BJ (cell line): ENCODE measurements at places on chromosomes 5 and 9. TPM values are rescaled to one million over a fixed set of nuclear protein-coding genes. Genes with fewer than 3 reads are reported as not detected.

- no peak for DNase-seq
These were observed 1.6 kb downstream of the PDGFRB start for GRCh38 chr5:150153957-150154617.

- no peak for DNase-seq
These were observed 4.6 kb upstream of the SLC25A48 start for GRCh38 chr5:135829681-135830383.

DNA sequence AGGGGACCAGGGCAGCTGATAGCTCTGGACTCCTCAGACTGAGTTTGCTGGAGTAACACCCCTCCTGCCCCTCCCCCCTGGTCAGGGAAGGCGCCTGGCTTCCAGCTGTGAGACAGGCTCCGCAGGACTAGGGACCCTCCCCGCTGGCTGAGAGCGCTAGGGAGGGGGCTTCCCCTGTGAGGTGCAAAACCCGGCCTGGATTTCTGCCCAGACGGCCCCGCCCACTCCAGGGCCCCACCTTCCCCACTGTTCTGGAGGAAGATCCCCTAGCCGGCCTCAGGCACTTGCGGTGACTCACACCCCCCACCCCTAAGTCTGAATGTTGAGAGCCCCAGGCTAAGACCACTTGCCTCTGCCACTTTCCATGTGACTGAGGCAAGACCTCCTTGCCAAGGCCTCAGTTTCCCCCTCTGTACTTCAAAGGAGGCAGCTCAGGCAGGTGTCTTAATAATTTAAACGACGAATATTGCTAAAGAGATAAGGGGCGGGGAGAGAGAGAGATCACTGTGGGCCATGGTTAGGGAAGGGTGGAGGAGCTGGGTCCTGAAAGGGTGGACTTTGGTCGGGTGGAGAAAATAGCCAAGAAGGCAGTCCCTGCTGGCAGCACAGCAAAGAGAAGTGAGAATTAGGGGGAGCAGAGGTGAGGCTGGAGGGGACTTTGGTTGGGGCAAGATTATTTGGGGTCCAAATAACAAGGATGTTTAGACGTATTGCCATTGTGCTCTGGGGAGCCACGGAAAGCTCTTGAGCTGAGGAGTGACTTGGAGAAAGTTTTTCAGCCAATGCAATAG is 1.0 kb upstream of the DAB2IP start:
- no peak for DNase-seq

DNA sequence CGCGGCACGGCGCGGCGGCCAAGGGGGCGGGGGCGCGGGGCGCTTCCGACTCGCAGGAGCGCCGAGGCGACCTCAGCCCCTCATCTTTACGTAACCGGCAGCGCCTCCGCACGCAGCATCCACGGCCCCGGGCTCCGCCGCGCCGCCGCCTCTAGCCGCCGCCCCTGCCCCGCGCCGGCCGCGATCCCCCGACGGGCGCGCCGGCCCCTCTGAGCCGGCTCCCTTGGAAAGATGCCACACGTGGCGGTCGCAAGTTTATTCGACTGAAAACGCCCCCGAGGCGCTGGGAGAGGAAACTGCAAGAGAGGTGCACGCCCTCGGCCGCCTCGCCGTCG is 1.0 kb downstream of the KLF9 start:
- DNase-seq: no peak

GRCh38 chr5:175392236-175392635 is 51.7 kb downstream of the DRD1 start:
- DNase-seq: no peak

GRCh38 chr5:92484484-92484883 is 1096.5 kb downstream of the NR2F1-AS1 start:
- DNase-seq: no peak

DNA sequence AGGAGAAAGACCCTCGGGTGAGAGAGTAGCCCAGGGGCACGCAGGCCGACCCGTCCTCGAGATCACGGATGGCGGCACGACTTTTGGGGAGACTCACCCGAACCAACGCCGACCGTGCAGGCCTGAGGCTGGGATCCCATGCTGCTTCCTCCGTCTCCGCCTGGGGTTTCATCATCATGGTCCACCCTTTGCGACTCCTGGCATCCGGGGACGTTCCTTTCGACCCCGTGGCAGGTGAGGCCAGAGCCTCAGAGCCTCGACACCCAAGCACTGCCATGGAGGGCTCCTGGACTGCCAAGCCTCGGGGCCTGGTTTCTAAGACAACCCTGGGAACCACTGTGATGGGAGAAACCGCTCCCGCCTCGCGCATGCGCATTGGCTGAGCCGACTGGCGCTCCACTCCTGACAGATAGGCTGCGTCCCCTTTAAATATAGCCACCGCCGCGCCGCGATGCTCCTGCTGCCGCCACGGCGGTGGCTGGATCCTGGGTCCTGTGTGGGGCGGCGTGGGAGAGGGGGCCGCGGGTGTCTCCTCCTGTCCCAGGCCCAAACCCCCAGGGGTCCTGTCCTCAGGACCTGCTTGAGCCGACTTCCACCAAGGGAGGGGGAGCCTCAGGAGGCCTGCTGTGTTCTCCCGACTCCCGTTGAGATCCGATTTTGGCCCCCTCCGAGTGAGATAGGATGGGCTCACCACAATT is 481.6 kb downstream of the SPATA31A7 start:
- DNase-seq: no peak

DNA sequence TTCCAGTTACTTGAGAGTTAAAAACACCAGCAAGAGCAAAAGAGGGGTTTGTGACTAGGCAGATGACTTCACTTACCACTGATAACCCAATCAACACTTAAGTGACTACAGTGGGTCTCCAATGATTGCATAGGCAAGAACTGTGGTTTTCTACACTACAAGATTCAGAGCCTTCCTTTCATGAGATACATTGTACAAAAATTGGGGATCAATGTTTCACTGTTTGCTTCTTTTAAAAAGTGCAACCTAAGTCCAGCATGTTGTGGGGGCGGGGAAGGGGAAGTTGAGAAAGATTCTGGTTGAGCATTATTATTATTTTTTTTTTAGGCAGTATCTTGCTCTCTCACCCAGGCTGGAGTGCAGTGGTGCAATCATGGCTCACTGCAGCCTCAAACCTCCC is 3.6 kb downstream of the IQGAP2 start:
- DNase-seq: no peak

- no peak for DNase-seq
These were observed 78.5 kb downstream of the ZCCHC7 start for GRCh38 chr9:37198831-37199230.

SVEP1 gene
- 24.8 and 33.5 TPM in 2 replicates for polyA plus RNA-seq

CCL28 gene
- polyA plus RNA-seq: 0.29 and 0.43 TPM in 2 replicates

GABRA6 gene
- polyA plus RNA-seq: not detected in 2 replicates

CYLC2 gene
- polyA plus RNA-seq: not detected in 2 replicates

SARDH gene
- 0.12 and 0.53 TPM in 2 replicates for polyA plus RNA-seq
